Kidney (tissue), 22 donors: ENCODE measurements at places on chromosomes 6 and 20. TPM values are rescaled to one million over a fixed set of nuclear protein-coding genes. Genes with fewer than 3 reads are reported as not detected.

MLN gene
- not detected for total RNA-seq

TFAP2D gene
- total RNA-seq: not detected

NFS1 gene
- 31.5 TPM for total RNA-seq

CLDN20 gene
- total RNA-seq: not detected

SIRPG gene
- total RNA-seq: 2.5 TPM

PMEPA1 gene
- total RNA-seq: 30.4 TPM

VPS52 gene
- 64.4 TPM for total RNA-seq

HUS1B gene
- 1.2 TPM for total RNA-seq

STMND1 gene
- not detected for total RNA-seq

HTR1E gene
- total RNA-seq: not detected

C6orf15 gene
- not detected for total RNA-seq

MRPS26 gene
- total RNA-seq: 39.8 TPM

MUCL3 gene
- 0.13 TPM for total RNA-seq

C4B gene
- 596 TPM for total RNA-seq

FOXC1 gene
- 58.5 TPM for total RNA-seq

KCNG1 gene
- 0.35 TPM for total RNA-seq

PTPRT gene
- 0.60 TPM for total RNA-seq

FLRT3 gene
- total RNA-seq: 70.3 TPM

BEND6 gene
- total RNA-seq: 0.72 TPM

C6orf58 gene
- total RNA-seq: not detected

B4GALT5 gene
- 73.3 TPM for total RNA-seq

MRAP2 gene
- total RNA-seq: 5.0 TPM

BCAS1 gene
- total RNA-seq: 4.8 TPM

GABRR1 gene
- total RNA-seq: not detected

RAE1 gene
- total RNA-seq: 19.5 TPM

VNN1 gene
- 7.5 TPM for total RNA-seq

RAET1L gene
- total RNA-seq: 3.3 TPM

SLC23A2 gene
- total RNA-seq: 20.5 TPM

CAGE1 gene
- not detected for total RNA-seq
